ENCODE measurements at places on chromosomes 11 and 22. TPM values are rescaled to one million over a fixed set of nuclear protein-coding genes. Genes with fewer than 3 reads are reported as not detected.

GRCh38 chr11:72343006-72343756 is 91.2 kb downstream of the CLPB start:
- H3K27ac ChIP-seq: peak overlapping the region; percentile 39
- DNase-seq: peak; percentile 26
- H3K4me1 ChIP-seq: peaks cover 4% of the 10 kb centered on the region
- H3K27me3 ChIP-seq: no peaks in the 10 kb centered on the region
- H3K4me3 ChIP-seq: no peak overlapping the region

- no peak overlapping the region for H3K27ac ChIP-seq
- no peaks in the 10 kb centered on the region for H3K36me3 ChIP-seq
- H3K4me3 ChIP-seq: no peak overlapping the region
- no peaks in the 10 kb centered on the region for H3K27me3 ChIP-seq
Measured at GRCh38 chr11:109512249-109512648, 90.3 kb downstream of the C11orf87 start.

- no peaks in the 10 kb centered on the region for H3K27me3 ChIP-seq
- DNase-seq: no peak
- H3K4me1 ChIP-seq: no peaks in the 10 kb centered on the region
- H3K4me3 ChIP-seq: no peak overlapping the region
- peak overlapping the region; percentile 91 for H3K27ac ChIP-seq
Measured at GRCh38 chr11:30587269-30587812, 1.2 kb upstream of the MPPED2 start.

GRCh38 chr22:38989466-38989865 is 7.3 kb downstream of the APOBEC3B start:
- no peaks in the 10 kb centered on the region for H3K36me3 ChIP-seq
- no peak for DNase-seq
- H3K4me3 ChIP-seq: no peak overlapping the region

DNA sequence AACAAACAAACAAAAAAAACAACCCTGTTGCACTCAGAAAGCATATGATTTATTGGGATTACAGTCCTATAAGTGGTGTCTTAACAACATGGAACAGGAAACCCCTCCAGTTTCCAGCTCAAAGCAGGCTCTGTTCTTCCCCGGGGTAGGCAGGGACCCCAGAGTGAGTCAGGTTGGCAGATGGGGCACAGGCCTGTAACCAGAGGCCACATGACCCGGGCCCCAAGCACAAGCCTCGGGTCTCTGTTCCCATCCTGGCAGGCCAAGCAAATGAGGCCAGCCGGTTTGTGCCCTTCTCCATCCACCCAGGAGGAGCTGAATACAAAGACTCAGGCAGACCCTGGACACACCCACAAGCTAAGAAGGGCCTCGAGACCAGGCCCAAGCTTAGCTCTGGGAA is 75.8 kb downstream of the NAT10 start:
- no peak overlapping the region for H3K27ac ChIP-seq
- no peaks in the 10 kb centered on the region for H3K4me1 ChIP-seq
- H3K27me3 ChIP-seq: no peaks in the 10 kb centered on the region
- H3K4me3 ChIP-seq: no peak overlapping the region

GRCh38 chr11:104410336-104410735 is 246.4 kb upstream of the PDGFD start:
- no peaks in the 10 kb centered on the region for H3K27me3 ChIP-seq
- no peak overlapping the region for H3K4me3 ChIP-seq
- no peak overlapping the region for H3K27ac ChIP-seq
- H3K4me1 ChIP-seq: no peaks in the 10 kb centered on the region

GRCh38 chr11:116499396-116500003 is 273.3 kb downstream of the BUD13 start:
- no peak overlapping the region for H3K27ac ChIP-seq
- peak; percentile 68 for DNase-seq
- no peaks in the 10 kb centered on the region for H3K36me3 ChIP-seq
- peaks cover 6% of the 10 kb centered on the region for H3K4me1 ChIP-seq
- no peak overlapping the region for H3K4me3 ChIP-seq
- no peaks in the 10 kb centered on the region for H3K27me3 ChIP-seq

GRCh38 chr22:46612904-46613605 is 7.1 kb upstream of the GRAMD4 start:
- no peak for DNase-seq

GRCh38 chr11:32267679-32268187 is 167.6 kb downstream of the WT1 start:
- no peaks in the 10 kb centered on the region for H3K36me3 ChIP-seq
- no peaks in the 10 kb centered on the region for H3K4me1 ChIP-seq
- DNase-seq: no peak

NCF4 gene
- total RNA-seq: 21.2 TPM

GRCh38 chr11:28559492-28559891 is 451.3 kb downstream of the METTL15 start:
- H3K27ac ChIP-seq: no peak overlapping the region
- H3K4me1 ChIP-seq: no peaks in the 10 kb centered on the region
- H3K36me3 ChIP-seq: no peaks in the 10 kb centered on the region
- DNase-seq: no peak

GRCh38 chr11:127656116-127656836 is 655.7 kb upstream of the KIRREL3 start:
- no peaks in the 10 kb centered on the region for H3K36me3 ChIP-seq
- no peaks in the 10 kb centered on the region for H3K27me3 ChIP-seq
- H3K4me3 ChIP-seq: no peak overlapping the region

- H3K4me3 ChIP-seq: no peak overlapping the region
- DNase-seq: no peak
- H3K27ac ChIP-seq: no peak overlapping the region
- no peaks in the 10 kb centered on the region for H3K27me3 ChIP-seq
- no peaks in the 10 kb centered on the region for H3K4me1 ChIP-seq
Measured at GRCh38 chr11:128318856-128319474, 268.4 kb downstream of the ETS1 start.

DNA sequence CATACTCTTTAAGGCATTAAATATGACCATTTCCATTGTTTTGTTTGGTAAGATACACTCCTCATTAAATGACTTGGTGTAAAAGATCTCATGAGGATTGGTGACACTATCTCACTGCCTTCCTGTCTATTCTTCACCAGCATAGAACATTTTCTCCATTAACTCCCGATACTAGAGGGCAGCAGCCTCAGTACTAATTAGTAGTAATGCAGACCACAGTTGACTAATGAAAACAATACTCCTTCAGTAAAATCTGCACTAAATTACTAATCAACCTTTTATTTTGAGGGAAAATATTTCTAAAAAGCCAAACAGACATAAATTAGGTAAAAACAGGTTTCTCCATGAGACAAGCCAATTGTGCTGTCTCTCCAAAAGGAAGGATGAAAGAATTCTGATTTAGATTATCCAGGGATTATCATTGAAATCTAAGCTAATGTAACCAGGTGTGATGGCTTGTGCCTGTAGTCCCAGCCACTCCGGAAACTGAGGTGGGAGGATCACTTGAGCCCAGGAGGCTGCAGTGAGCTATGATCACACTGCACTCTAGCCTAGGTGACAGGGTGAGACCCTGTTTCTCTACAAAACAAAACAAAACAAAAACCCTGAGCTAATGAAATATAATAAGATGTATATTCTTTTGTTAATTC is 9.4 kb downstream of the PGM2L1 start:
- H3K4me3 ChIP-seq: no peak overlapping the region
- no peaks in the 10 kb centered on the region for H3K36me3 ChIP-seq
- H3K4me1 ChIP-seq: no peaks in the 10 kb centered on the region

BACE1 gene
- total RNA-seq: 27.7 TPM

CASP4 gene
- total RNA-seq: 67.1 TPM

GRCh38 chr11:494761-495536 is 12.1 kb downstream of the RNH1 start:
- DNase-seq: no peak
- no peaks in the 10 kb centered on the region for H3K36me3 ChIP-seq
- H3K4me3 ChIP-seq: no peak overlapping the region
- H3K4me1 ChIP-seq: no peaks in the 10 kb centered on the region
- H3K27ac ChIP-seq: no peak overlapping the region

DNA sequence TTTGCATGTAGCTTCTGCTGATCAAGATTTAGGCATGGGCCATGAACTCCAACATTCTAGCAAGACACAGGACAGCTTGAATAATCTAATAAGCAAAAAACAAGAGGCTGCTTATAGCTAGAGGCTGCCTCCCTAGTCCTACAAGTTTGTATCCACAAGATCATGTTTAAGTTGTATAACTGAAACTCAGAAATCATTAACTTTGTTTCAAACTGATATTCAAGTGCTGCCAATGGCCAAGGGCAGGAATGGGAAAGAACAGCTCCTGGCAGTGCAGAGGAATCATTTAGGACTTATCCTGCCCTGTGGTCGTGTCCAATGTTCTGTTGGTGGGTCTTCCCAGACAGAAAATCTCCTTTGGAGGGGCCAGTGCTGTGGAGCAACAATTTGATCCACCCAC is 209.6 kb upstream of the DDI1 start:
- no peaks in the 10 kb centered on the region for H3K36me3 ChIP-seq
- H3K4me3 ChIP-seq: no peak overlapping the region
- H3K4me1 ChIP-seq: no peaks in the 10 kb centered on the region
- H3K27ac ChIP-seq: no peak overlapping the region
- no peak for DNase-seq
